Stimulated activated CD8-positive, alpha-beta memory T cell treated with anti-CD3 and anti-CD28 coated beads, Interleukin-15, amount 100 ng/mL, for 48 hours (primary cell): ENCODE measurements at places on chromosomes 5 and 9.

DNA sequence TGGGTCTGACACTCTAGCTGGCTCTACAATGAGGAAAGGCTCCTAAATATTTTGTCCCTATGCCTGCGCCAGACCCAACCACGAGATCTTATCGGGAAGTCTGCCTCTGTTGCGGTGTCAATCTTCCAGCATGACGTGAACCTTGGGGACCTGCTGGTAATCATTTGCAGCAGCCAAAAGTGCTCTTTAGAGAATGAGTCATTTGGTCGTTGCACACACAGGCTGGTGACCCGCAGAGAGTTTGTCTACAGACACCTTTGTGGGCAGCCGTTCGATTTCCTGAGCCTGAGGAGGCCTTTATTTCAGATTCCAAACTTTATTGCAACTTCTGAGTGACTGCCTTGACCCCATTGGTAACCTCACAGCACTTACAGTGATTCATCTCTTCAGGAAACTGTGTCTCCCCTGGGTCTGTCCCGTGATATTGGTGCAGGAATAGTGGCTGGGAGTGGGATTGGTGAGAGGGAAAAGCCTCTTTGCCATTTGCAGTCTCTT lies 326.1 kb downstream of the NSG2 start:
- no peak for DNase-seq

- no peak for DNase-seq
Observed at GRCh38 chr5:133817456-133817855, 151.0 kb downstream of the C5orf15 start.

DNA sequence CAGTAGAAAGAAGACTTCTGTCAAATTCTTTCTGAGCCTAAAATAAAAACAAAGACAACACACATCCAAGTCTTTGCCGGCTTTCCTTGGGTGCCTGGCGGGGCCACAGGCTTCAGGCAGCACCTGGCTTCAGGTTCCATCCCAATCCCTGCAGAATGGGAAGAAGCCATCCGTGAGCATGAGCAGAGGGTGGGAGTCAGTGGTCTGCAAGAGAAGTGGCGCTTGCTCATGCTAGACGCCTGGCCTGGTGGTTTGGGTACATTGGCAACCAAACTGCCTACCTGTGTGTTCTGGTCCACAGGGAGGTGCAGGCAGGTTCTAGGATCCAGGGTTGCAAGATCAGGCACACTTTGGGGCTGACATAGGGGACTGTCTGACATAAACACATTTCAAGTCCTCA lies 47.6 kb upstream of the RETREG1 start:
- no peak for DNase-seq

DNA sequence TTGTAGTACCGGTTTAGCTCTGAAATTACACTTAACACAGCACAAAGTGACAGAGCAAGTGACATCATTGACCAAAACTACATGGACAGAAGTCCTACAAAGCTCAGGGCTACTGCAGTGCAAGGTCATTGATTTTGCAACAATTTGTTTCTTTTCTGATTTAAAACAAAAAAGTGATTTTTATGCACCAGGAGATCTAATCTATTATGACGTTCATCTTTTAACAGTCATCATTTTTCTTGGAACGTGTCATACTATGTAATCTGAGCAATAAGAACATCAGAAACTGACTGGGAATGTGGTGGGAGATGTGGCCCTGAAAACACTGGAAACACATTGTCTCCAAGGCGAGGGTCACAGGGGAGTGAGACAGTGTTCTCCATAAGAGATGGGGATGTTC lies 17.4 kb upstream of the ZFAND5 start:
- no peak for DNase-seq

- no peak for DNase-seq
Observed at GRCh38 chr5:160044967-160045366, 36.0 kb downstream of the TTC1 start.

DNA sequence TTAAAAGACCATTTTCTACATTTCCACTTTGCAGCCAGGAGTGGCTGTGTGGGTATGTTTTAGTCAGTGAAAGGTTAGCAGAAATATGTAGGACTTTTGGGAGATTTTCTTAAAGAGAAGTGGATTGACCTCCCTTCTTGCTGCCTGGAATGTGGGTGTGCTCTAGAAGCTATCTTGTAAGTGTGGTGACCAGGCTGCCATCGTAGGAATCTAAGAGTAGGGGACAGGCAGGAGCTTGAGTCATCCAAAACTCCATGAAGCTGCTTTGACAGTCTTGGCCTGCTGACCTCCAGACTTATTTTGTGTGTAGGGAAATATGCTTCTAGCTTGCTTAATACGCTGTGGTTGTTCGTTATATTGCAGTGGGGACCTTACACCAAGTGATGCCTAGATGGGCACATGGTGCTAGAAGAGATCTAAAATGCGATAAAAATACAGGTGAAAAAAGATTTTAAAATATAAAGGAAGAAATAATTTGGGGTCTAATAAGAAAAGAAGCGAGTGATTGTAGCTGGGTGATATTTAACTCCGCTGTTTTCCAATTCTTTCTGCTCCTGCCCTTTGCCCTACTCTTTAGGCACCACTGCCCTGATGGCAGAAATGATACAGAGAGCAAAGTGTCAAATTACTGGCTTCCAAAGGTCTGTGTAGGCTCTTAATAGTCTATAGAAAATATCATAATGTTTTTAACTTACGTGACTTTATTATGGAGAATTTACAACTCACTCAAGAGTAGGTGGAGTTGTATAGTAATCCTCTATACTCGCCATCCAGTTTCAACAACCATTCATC lies 298.2 kb upstream of the ZNF608 start:
- DNase-seq = no peak
